Fibroblast of skin of scalp (primary cell): ENCODE measurements at places on chromosomes 7 and 10.

DNA sequence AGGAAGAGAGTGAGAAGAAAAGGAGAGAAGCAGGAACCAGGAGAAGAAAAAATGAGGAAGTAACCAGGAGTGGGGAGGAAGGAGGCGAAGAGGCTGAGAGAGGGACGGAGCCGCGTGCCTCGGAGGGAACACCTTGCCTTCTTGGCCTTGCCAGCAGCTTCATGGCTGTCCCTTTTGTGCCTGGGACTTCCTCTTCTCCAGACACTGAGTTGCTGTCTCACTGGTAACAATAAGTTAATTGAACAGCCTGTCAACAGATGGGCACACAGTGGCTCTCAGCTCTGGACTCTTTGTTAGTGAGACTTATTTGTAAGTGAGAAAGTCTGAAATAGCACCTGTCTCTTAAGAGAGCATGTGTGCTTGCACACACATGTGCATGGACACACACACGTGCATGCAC is 83.2 kb downstream of the GATA3 start:
- no peak for DNase-seq

- DNase-seq: no peak
Measured at GRCh38 chr7:132499487-132499886, 76.8 kb downstream of the PLXNA4 start.

- DNase-seq: peak; percentile 14
Measured at GRCh38 chr7:152006336-152006735, 19.1 kb upstream of the GALNT11 start.

GRCh38 chr7:21414795-21415393 is 13.0 kb upstream of the SP4 start:
- DNase-seq: no peak

- DNase-seq: no peak
Measured at GRCh38 chr7:84092207-84092606, 102.4 kb downstream of the SEMA3A start.

GRCh38 chr7:38890597-38890996 is 18.4 kb downstream of the VPS41 start:
- DNase-seq: no peak

GRCh38 chr7:131723926-131724325 is 167.5 kb upstream of the PODXL start:
- DNase-seq: peak; percentile 4

DNA sequence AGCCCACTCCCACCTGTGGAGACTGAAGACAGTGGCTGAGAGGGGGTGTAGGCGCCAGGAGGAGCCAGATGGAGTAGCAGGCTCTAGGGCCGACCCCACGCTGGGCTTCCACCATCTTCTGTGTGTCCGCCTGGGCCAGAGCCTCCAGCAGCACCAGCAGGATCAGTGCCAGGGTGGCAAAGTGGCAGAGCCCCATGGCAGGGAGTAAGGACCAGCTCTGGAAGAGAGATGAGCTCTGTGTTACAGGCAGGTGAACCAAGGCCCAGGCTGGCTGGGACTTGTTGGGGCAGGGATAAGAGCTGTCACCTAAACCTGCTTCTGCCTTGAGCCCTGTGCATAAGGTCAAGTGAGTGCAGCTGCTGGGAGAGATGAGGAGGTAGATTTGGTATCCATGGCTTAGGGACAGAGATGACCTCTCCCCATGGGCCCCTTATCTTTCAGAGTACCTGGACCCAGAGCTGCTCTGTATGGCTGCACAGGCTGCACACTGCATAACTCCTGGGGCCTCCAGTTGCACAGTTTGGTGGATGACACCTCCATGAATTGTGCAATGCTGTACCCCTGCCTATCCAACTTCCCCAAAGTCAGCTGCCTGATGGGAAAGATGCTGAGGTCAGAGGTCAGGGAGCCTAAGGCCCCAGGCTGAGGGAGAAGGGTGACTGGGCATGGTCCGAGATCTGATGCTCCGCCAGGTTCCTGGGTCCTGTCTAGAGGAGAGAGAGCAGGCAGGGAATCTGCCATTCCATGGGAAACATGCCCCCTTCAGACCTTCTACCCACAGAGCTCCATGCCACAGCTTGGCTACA is 7.4 kb upstream of the SAMD8 start:
- DNase-seq: no peak

DNA sequence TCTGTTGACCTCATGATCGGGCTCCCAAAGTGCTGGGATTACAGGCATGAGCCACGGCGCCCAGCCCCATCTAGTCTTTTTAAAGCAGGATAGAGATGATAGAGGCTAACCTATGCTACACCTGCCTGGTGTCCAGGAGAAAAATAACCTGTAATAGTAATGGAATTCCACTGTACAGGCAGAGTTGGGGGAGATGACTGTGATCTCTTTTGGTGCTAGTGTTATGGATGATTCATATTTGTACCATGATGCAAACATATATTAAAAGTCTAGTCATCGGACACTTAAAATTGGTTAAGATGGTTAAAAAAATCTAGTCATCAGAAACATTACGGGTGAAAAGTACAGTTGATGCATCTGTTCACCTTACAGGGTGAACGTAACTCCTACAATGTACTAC is 6.1 kb upstream of the SAR1A start:
- peak; percentile 34 for DNase-seq

DNA sequence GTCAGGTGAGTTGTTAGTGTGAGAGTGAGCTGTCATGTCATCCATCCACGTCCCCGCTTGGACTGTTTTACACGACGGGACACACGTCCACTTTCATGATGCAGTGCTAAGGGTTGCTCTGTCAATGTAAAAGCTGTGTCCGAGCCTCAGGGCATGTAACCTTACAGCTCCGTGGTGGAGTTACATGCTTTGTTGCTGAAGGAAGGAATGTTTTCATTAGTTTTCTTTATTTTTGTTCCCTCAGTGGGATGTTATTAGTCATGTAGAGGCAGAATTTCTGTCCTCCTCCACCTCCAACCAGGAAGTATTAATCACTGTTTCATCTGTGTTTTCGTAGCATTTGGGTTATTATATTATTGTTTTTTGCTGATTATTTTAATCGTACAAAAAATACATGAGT is 88.6 kb downstream of the NRG3 start:
- peak; percentile 42 for DNase-seq

DNA sequence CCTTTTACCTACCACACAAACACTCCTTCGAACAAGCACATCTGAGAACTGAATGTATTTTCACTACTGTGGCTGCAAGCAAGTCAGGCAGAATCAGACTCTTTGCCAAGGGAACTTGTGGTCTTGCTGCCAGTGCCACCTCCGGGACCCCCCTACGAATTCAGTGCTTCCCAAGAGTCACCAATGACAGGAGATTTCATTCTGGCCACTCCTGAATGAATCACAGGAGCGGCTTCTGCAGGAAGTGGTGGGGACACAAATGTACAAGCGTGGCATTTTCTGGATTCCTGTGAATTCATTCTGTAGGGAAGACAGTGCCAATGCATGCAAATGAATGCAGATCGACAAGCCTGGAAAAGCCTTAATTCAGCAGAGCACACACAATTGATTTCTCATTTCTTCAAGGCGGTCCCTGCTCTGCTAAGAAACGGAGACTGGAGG is 161.2 kb downstream of the CAMK1D start:
- DNase-seq: peak; percentile 53

GRCh38 chr7:134419085-134419484 is 39.8 kb downstream of the AKR1B1 start:
- no peak for DNase-seq

- peak; percentile 80 for DNase-seq
Measured at GRCh38 chr7:37901890-37902524, 14.6 kb downstream of the SFRP4 start.
